NCI-H2029 treated with DMSO at 0.1 percent for 48 hours (cell line): ENCODE measurements at places on chromosomes 6 and 20.
A peak's percentile ranks its signal among the peaks of the same experiment; 100 is the strongest.

DNA sequence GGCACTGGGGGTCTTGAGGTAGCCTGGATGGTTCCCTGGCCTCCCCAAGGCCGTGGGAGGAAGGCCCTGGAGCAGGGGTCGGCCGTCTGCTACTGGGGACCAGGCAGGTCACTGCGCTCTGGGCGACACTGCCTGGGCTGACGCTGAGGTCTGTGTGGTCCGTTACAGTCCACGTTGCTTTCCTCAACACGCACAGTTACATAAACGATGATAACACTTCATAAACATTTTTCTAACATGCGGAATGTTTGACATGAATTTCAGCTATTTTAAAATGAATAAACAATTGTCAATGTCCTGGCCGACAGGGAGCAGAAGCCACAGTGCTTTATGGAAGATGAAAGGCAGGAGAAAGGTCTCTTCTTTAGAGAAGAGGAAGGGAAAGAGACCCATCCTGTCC lies 10.2 kb upstream of the RBBP8NL start:
- DNase-seq = no peak

- no peak for DNase-seq
These were observed 312.0 kb downstream of the ALDH8A1 start for GRCh38 chr6:134637847-134638437.

DNA sequence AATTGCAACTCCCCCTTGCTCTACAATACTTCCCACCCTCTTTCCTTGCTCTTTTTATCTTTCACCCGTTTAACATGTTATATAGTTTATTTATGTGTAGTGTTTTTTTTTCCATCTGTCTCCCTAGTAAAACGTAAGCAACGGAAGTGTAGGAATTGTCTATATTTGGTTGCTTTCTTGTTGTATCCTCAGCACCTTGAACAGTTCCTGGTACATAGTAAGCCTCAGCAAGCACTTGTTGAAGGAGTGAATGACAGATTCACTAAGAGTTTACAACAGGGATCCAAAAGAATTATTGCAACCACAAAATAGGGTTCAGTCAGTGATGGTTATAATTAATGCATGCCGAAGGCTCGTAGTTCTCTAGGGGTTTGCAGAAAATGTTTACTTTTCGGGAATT lies 242.7 kb downstream of the SAMD5 start:
- no peak for DNase-seq

GRCh38 chr6:2360716-2361115 lies 115.3 kb upstream of the GMDS start:
- DNase-seq = no peak

GRCh38 chr20:23090147-23090546 lies 4.0 kb upstream of the CD93 start:
- no peak for DNase-seq

DNA sequence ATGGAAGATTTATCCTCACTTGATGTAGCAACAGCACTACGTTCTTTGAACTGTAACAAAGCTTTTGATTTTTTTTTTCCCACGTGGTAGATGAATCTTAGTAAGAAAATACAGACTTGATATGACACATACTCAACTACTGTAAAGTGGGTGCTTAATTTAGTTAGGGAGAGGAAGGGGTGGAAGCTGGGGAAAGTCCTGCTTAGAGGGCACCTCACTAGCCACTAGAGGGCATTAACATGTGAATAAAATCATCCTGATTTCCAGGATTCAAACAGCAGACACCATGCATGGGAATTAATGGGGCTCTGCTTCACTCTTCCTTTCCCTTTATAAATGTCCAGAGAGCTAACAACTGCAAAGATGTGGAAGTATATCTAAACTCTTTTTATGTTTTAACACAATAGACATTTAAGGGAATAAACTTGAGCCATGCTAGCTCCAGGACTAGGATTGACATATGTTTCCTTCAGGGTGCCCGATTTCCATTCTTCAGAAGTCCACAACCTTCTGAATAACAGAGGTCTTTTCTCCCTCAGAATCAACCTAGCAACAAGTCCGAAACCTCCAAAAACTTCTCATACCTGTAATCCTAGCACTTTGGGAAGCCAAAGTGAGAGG lies 250.1 kb downstream of the ATXN1 start:
- no peak for DNase-seq

DNA sequence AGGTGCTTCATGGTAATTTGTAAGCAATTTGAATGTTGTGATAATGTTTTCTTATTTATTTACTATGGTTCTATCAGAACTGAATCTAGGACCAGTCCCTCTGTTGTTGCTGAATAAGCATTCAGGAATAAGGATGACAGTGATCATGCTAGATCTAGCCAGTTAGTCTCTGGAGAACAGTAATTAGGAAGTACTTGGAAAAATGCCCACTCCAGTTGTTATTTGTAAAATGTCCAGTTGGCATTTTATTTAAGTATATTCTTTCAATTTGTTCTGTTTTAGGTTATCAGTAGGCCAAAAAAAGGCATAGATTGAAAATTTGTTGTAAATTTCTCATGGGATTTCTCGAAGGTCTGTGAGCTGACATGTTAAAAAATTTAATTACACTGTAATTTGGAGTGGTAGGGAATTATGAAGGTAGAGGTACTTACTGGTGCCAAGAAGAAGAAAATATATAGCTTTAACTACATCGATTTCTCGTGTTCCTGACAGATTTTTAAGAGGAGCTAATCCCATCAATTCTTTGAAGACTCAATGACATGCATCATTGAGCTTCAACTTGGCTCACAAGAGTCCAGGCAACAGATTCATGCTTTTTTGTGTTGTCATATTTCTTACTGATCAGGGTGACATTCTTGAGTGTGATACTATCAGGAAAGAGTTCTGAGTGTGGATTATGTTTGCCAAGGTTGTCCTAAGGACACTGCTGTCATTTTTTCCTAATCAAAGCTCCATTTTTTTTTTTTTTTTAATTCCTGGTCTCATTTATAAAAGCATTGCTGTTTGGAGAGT lies 177.3 kb downstream of the CARMIL1 start:
- peak; percentile 50 for DNase-seq

DNA sequence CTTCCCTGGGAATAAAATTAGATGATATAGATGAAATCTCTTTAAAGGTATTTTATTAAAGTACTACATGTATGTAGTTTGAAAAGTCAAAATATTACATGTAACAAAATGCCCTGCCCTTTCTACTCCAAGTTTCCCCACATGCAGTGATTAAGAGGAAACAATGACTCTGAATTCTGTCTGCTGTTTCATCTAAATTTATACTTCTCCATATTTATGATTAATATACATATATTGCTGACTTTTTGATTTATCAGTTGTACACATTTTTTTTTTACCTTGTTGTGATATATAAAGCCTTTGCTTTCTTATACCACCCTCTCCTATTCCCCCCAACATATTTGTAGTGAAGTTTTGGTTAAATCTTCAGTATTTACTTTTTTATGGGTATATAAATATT lies 127.9 kb downstream of the ZFAND3 start:
- no peak for DNase-seq

GRCh38 chr20:4299773-4300172 lies 284.4 kb upstream of the RNF24 start:
- DNase-seq = no peak

- DNase-seq = no peak
These were observed 61.4 kb downstream of the CARMIL1 start for GRCh38 chr6:25340431-25341202.

- DNase-seq = no peak
These were observed 24.9 kb upstream of the FUCA2 start for GRCh38 chr6:143536461-143536865.

DNA sequence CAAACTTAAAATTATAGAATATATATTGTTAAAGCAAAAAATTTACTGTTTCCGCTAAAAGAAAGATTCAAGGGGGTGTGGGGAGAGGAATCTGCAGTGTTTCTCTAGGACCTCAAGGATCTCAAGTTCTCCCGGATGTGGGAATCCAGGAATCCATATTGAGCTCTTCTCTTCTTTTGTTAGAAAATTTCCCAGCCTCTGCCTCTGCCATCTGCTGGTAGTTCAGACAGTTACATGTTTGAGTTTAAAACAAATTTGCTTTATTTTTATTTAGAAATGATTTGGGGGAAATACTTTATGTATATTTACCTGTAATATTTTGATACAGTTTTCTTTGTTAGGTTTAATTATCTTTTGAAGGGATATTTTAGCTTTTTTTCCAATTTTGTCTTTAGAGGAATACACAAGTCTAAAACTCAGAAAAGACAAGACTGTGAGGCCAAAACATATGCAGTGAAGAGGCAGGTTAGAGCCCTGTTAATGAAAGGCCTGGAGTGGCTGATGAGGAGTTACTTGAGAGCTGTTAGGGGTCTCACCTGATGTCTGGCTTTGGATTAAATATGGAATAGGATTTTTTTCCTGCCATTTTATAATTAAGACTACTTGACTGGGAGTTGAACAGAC lies 268.8 kb downstream of the ARID1B start:
- DNase-seq = peak; percentile 68

GRCh38 chr6:33336495-33336894 lies 19.0 kb upstream of the ZBTB22 start:
- DNase-seq = no peak

GRCh38 chr20:37504404-37505096 lies 16.5 kb upstream of the NNAT start:
- no peak for DNase-seq

- no peak for DNase-seq
These were observed 26.9 kb upstream of the MOCS1 start for GRCh38 chr6:39961178-39961577.

- no peak for DNase-seq
These were observed 280.8 kb upstream of the MARCKS start for GRCh38 chr6:113576310-113576709.

DNA sequence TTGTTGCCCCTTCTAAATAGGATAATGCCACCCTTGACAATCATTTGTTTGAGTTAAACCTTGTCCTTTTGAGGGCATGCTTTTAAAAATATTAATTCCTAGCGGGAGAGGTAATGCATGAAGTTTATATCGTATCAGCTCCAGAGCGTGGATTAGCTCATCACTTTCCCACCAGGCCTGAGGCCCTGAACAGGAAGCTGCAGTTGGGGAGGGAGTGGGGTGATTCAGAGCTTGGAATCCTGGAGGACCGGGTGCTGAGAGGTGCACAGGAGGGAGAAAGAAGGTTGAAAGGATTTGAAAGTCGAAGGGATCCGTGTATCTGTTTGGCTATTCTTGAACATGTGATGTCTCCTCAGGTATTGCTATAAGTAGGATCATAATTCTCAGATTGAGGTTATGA lies 25.0 kb downstream of the ZDHHC14 start:
- no peak for DNase-seq

DNA sequence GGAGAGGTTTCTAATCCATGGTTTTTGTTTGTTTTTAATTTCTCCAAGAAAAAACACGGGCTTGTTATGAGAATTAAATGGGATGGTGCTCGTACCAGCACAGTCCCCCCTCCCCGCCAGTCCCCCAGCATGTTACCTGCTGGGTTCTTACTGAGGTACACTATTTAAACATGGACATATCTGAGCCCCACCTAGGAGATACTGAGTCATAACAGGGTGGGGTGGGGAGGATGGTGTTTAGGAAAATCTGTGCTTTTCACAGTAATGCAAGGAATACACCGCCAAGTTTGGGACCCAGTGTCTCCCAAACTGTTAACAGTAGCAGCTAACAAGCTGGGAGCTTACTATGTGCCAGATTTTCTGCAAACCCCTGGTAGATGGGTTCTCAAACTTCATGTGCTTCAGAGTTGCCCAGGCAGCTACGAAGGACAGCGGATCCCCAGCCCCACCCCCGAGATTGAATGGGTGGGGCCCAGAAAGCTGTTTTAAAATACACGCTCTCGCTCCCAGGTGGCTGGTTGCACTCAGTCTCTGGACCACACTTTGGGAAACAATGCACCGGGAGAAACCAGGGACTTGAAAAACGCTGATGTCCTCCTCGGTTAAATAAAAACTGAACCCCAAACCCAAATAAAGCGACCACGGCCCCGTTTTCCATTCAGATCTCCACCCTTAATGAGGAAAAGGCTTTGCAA lies 995 bp downstream of the ZFP64 start:
- peak; percentile 5 for DNase-seq

- DNase-seq = no peak
These were observed 36.0 kb upstream of the MPC1 start for GRCh38 chr6:166418691-166419143.

- DNase-seq = no peak
These were observed 48.1 kb downstream of the ESF1 start for GRCh38 chr20:13736436-13737191.

- no peak for DNase-seq
These were observed 251.4 kb upstream of the MANEA start for GRCh38 chr6:95325916-95326315.

GRCh38 chr6:165762876-165763275 lies 99.8 kb upstream of the PDE10A start:
- no peak for DNase-seq

GRCh38 chr6:7025861-7026260 lies 81.9 kb upstream of the RREB1 start:
- DNase-seq = no peak

DNA sequence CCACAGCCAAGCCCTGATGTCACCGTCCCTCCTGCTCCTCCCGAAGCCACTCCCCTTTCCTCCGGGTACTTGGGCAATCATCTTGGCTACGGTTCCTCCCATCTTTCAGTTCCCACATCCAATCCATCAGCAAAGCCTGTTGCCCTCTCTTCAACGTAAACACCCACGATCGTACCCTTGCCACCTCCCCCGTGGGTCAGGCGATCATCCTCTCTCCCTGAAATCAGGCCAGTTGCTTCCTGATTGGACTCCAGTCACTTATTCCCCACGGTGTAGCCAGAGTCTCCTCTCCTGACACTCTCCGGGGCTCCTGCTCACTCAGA lies 44.5 kb downstream of the SULF2 start:
- no peak for DNase-seq

DNA sequence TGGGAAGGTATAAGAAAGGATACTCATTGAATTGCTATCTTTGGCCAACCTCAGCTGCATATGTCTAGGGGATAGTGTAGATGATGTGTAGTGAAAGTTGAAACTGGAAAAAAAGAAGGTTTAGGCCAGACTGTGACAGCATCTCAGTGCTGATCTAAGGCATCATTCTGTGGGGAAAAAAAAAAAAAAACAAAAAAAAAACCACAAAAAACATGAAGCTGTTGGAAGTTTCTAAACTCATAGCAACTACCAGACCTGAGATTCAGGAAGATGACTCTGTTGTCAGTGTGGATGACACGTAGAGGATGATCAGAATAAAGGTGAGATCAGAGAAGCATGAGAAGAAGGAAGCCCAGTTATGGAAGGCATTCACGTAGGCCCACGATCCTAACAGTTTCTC lies 100.8 kb upstream of the CNKSR3 start:
- no peak for DNase-seq
